ENCODE measurements at places on chromosomes 1 and 21.

DNA sequence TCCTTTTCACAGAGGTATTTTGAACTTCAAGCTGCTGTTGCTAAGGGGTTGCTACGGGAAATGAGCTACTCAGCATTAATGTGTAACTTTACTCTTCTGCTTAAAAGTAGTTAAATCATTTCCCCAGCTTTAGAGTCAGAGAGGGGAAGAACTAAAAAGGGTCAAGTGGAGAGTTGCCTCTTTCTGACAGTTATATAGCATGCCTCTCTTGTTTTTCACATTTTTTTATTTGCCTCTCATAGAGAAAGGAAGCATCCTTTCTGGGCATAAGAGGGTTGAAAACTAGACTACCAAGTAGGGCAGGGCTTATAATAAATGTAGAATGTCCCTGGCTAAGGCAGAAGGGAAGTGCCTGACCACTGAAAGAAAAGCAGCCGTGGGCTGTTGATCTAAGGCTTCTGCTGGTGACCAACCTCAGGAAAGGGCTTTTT is 10.1 kb upstream of the ELAVL4 start:
- H3K27ac ChIP-seq: no peak overlapping the region
- no peaks in the 10 kb centered on the region for H3K4me1 ChIP-seq
- H3K36me3 ChIP-seq: no peaks in the 10 kb centered on the region

DNA sequence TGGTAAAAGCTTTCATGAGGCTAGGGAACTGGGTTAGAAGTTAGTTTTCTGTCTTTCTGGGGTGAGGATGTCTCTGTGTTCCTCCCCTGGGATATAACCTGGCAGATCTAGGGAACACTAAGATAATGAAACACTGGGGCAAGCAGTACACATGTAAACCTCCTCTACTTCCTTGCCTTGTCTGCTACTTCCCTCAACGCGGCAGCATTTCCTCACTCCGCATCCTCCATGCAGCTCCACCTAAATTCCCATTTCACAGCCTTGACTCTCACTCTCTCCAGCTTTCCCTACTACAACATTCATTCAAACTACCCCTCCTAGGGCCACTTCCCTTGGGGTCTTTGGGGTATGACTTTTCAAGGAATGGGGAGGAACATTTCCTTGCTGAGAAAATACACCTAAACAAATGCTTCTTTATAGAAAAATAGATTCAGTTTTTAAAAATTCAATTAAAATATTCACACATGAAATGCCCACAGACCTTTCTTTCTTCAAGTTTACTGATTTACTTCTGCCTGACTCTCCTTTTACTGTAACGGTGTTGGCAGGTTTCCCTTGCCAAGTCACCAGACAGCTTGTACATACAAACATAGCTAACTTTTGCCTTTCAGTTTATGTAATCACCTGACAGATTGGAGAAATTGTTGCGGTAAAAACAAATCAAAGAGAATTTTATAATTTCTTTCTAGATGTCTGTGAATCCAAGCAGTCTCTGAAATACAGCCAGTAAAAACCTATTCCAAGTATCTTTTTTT is 90.1 kb downstream of the TNFSF18 start:
- H3K4me1 ChIP-seq: no peaks in the 10 kb centered on the region
- H3K27ac ChIP-seq: no peak overlapping the region
- DNase-seq: no peak

DNA sequence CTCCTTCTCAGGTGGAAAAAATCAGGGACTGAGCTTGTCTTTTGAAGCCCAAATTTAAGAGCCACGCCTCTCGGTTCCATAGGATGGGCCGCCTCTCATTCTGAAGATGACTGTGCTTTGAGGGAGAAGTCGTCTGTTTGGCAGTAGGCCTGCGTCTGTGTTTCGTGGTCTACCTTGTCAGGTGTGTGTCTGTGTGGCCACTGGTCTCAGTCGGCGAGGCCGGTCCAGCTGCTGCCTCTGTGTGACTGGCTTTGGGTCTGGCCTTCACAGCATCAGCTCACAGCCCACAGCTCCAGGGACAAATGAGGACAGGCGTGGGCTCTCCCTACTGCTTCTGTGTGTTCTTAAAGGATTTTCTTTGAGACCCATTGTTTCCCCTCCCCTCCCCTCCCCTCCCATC is 50.3 kb downstream of the B3GALT5 start:
- no peak for DNase-seq
- H3K27ac ChIP-seq: no peak overlapping the region
- no peak overlapping the region for H3K4me3 ChIP-seq

- DNase-seq: no peak
- H3K27ac ChIP-seq: no peak overlapping the region
- H3K4me3 ChIP-seq: no peak overlapping the region
- no peaks in the 10 kb centered on the region for H3K27me3 ChIP-seq
- H3K4me1 ChIP-seq: peaks cover 32% of the 10 kb centered on the region
Observed at GRCh38 chr1:30990591-30990990, 74.9 kb downstream of the PUM1 start.

DNA sequence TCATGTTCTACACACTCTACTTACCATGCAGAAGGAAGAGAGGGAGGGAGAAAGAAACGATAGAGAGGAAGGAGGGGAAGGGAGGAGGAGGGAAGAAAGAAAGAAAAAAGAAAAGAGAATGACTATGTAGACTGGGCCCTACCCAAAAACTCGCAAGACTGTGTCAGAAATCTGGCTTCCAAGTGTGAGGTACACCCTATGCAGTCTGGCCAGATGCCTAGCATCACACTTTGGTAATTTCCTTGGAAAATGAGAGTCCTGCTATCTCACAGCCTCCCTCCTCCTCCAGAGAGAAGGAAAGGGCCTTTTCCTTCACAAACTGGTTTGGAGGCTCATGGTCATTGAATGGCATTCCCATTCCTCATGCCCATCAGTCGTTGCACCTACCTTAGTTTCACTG is 86.4 kb upstream of the LRRC8D start:
- no peak overlapping the region for H3K27ac ChIP-seq
- H3K27me3 ChIP-seq: no peaks in the 10 kb centered on the region
- H3K36me3 ChIP-seq: no peaks in the 10 kb centered on the region
- no peak for DNase-seq

DNA sequence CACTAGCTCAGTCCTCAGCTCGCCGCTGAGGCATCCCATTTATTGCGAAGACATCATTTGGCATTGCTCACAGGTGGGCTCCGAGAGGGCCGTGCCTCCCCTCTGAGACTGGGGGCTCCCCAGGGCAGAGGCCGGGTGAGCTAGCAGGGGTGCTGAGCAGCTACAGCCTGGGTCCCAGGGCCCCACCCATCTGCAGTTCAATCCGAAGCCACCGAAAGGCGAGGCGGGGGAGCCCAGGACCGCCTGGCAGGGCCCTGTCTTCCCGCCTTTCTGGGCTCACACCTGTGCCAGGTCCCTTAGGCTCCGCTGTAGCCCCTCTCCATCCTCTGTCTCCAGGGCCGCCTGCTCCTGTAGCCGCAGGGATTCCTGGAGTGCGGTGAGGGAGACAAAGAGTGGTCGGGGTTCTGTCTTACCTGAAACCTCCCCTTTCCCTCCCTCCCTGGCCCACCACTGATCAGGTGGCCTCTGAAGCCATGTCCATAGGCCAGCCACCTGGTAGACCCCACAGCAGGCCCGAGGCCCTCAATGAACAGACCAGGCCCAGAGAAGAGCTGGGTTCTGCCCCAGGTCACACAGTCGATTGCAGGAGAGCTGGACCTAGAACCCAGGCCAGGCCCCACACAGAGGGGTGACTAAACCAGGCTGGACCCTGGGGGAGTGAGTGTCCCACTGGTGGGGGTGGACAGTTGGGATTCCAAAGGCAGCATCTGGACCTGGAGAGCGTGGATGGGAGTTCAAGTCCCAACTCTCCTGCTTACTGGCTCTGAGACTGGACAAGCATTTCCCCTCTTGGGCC is 18.1 kb upstream of the NBPF1 start:
- DNase-seq: no peak
- H3K4me1 ChIP-seq: no peaks in the 10 kb centered on the region
- H3K4me3 ChIP-seq: peak overlapping the region; percentile 55
- peaks cover 5% of the 10 kb centered on the region for H3K36me3 ChIP-seq
- H3K27me3 ChIP-seq: no peaks in the 10 kb centered on the region

DNA sequence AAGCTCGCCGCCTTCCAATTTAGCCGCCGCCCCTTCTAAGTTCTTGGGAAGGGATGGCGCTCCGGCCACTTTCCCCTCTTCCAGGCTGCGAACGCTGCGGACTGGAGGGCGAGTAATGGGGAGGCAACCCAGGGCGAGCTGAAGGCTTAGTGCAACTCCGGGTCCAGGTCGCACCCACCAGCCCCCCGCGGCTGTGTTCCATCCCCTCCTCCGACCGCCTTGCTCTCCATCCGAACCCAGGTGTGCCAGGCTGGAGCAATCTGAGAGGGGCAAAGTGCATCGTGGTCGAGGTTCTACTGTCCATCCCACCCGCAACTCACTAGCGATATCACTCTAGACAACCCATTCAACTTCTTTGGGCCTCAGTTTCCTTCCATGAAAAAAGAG is 13.4 kb downstream of the PAX7 start:
- H3K36me3 ChIP-seq: no peaks in the 10 kb centered on the region
- no peaks in the 10 kb centered on the region for H3K27me3 ChIP-seq
- H3K4me1 ChIP-seq: no peaks in the 10 kb centered on the region

- no peak for DNase-seq
- no peaks in the 10 kb centered on the region for H3K4me1 ChIP-seq
- H3K27ac ChIP-seq: no peak overlapping the region
- H3K4me3 ChIP-seq: no peak overlapping the region
- H3K36me3 ChIP-seq: no peaks in the 10 kb centered on the region
Observed at GRCh38 chr1:233180641-233181364, 114.7 kb downstream of the PCNX2 start.

DNA sequence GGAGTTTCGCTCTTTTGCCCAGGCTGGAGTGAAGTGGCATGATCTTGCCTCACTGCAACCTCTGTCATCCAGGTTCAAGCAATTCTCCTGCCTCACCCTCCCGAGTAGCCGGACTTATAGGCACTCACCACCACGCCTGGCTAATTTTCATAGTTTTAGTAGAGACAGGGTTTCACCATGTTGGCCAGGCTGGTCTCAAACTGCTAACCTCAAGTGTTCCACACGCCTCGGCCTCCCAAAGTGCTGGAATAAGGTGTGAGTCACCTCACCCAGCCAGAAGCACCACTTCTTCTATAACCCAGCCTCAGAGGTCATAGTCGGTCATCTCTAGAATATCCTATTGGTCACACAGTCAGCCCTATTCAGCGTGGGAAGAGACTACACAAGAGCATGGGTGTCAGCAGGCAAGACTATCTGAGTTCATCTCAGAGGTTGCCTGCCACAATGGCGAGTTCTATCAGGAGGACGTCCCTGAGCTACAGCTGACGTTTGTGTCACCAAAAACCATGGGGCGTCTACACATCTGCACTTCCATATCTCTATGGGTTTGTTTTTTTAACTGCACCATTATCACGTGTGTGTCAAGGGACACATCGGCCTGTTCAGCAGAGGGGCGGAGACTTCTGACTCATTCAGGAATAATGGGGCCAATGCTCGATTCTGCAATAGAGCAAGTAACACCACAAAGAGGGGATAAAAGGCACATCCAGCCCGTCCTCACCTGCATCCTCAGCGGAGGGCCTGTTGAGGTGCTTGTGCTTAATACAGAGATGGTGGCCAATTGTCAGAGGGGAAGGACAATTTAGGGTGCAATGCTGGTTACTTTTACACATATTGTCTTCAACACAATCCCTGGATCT is 256.3 kb upstream of the IRF2BP2 start:
- H3K27ac ChIP-seq: no peak overlapping the region
- no peak overlapping the region for H3K4me3 ChIP-seq
- H3K36me3 ChIP-seq: no peaks in the 10 kb centered on the region

GRCh38 chr21:41183575-41183974 is 15.6 kb downstream of the BACE2 start:
- H3K27me3 ChIP-seq: no peaks in the 10 kb centered on the region
- no peaks in the 10 kb centered on the region for H3K4me1 ChIP-seq
- no peak for DNase-seq

DNA sequence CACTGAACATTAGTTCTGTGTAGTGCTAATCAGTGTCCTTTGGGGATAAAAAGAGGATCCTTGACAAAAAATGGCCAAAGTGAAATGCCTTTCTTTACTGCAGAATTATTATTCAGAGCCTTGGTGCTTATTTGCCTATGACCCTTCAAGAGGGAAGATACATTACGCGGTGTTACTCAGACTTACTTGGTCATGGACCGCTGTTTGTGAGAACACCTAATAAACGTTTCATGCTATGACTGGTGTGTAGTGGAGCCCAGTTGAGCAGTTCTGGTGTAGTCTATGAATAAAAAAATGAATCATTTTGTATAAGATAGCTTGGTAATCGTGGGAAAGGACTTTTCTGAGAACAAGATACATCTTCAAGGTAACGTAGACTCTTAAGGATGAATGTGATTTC is 8.3 kb downstream of the NFYC start:
- no peaks in the 10 kb centered on the region for H3K27me3 ChIP-seq
- no peak overlapping the region for H3K4me3 ChIP-seq

GRCh38 chr1:23114424-23115079 is 54.1 kb downstream of the LUZP1 start:
- H3K27ac ChIP-seq: peak overlapping the region; percentile 48
- no peak for DNase-seq
- no peaks in the 10 kb centered on the region for H3K36me3 ChIP-seq
- H3K4me3 ChIP-seq: no peak overlapping the region

GRCh38 chr1:45394342-45394741 is 54.1 kb upstream of the MUTYH start:
- H3K27ac ChIP-seq: no peak overlapping the region
- H3K36me3 ChIP-seq: no peaks in the 10 kb centered on the region
- DNase-seq: no peak
- no peak overlapping the region for H3K4me3 ChIP-seq
- no peaks in the 10 kb centered on the region for H3K27me3 ChIP-seq
